ENCODE measurements at places on chromosomes 13 and 19.

GRCh38 chr19:29439688-29440550, 85.9 kb upstream of the VSTM2B start:
- DNase-seq, result no peak

DNA sequence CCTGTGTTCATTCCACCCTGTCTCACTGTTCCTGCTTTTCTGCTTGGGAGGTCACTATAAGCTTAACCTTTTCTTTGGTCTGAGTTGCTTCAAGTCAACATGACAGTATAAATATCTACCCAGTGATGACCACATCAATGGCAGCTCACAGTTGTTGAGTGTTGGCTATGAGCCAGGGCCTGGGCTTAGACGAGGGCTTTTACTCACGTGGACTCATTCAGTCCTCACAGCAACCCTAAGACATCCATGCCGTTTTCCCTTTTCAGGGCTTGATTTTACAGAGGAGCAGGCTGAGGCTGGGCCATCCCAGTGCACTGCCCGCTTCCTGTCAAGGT, 10.2 kb upstream of the CCDC97 start:
- peak; percentile 95 for DNase-seq

DNA sequence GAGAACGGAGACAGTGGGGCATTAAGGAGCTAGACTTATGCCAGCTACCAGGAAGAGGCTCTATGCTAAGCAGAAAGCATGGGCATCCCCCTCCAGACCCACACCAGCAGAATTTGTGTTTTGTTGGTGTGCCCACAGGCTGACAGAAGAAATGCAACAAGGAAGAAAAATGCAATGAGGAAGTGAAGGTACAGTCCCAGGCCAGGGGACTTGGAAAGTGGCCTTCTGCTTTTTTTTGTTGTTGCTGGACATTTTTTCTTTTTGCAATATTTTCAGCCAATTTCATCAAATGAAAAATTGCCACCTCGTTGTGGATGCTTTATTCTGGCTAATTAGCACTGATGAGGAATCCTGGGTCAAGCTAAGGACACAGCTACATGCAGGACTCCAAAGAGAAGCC, 167.7 kb downstream of the TSHZ3 start:
- no peak for DNase-seq

- DNase-seq, result no peak
Observed at GRCh38 chr13:112150352-112150751, 83.4 kb downstream of the SOX1 start.

DNA sequence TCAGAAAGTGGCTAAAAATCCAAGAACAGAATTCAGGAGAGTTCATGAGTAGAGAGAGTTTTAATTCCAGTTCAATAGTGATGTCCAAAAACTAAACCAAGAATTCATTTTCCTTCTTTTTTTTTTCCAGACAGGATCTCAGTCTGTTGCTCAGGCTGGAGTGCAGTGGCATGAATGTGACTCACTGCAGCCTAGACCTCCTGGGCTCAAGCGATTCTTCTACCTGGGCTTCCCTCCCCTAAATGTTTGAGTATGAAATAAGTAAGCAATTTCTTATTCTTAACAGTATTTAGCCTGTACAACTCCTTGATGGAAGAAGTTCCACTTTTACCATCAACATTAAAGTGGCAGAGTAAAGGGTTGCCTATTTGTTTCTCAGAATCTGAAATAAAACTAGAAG, 3.8 kb downstream of the COMMD6 start:
- DNase-seq, result no peak

- no peak for DNase-seq
Observed at GRCh38 chr13:45704211-45704739, 2.2 kb downstream of the CBY2 start.

GRCh38 chr19:55452749-55453346, 8.6 kb downstream of the ISOC2 start:
- peak; percentile 65 for DNase-seq

DNA sequence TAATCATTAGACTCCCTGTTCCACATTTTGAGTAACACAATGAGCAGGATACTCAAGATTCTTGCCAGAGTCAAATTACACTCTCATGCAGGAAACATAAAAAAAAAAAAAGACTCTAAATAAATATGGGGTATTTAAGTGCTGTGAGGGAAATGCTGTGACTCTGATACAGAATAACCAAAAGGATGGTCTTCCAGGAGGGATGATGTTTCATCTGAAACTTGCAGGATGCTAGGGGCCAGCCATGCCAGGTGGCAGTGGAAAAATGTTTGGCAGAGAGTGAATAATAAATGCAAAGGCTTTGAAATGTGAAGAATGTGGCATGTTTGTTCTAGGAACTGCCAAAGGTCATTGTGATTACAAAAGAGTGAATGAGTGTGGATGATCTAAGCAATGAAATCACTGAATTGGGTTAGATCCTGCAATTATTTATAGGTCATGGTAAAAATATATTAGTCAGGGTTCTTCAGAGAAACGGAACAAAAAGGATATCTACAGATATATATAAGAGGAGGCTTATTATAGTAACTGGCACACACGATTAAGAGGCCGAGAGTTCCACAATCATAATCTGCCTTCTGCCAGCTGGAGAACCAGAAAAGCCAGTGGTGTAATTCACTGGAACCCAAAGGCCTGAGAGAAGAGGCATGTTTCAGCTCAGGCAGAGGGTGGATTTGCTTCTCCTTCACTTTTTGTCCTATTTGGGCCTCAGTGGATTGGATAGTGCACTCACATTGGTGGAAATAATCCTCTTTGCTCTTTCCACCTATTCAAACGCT, 1832.8 kb upstream of the MIR17HG start:
- DNase-seq, result peak; percentile 1

DNA sequence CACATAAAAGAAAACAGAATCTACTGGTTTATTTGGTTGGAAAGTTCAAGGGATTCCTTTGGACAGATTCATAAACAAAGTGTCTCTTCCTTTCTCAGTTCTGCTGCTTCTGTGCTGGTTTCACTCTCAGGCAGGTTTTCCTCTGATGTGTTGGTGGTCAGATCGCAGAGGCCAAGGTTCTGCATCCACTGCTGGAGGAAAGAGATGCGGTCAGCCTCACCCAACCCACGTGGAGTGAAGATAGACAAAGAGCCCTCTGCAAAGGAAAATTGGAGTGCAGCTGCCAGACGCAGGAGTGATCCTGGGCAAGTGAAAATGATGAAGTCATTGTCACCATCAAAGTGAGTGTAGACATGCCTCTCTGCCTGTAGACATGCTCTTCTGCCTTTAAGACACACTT, 352.0 kb downstream of the TSHZ3 start:
- no peak for DNase-seq
